ENCODE measurements at places on chromosomes 16 and 17.

GRCh38 chr17:43212641-43213490 lies 1.2 kb downstream of the TMEM106A start:
- peak; percentile 39 for DNase-seq

GRCh38 chr16:23871924-23872323 lies 36.1 kb downstream of the PRKCB start:
- no peak for DNase-seq

GRCh38 chr16:29686740-29687332 lies 7.9 kb downstream of the QPRT start:
- peak; percentile 31 for DNase-seq

- no peak for DNase-seq
Measured at GRCh38 chr16:88999457-89000206, 22.6 kb upstream of the CBFA2T3 start.

- DNase-seq, result peak; percentile 61
Measured at GRCh38 chr17:31680126-31680525, 178.9 kb downstream of the COPRS start.

- DNase-seq, result no peak
Measured at GRCh38 chr16:77785373-77785764, 3.0 kb upstream of the VAT1L start.

GRCh38 chr17:71942626-71943025 lies 178.2 kb upstream of the SOX9 start:
- DNase-seq, result no peak

- DNase-seq, result no peak
Measured at GRCh38 chr17:57406981-57407286, 150.6 kb downstream of the MSI2 start.

DNA sequence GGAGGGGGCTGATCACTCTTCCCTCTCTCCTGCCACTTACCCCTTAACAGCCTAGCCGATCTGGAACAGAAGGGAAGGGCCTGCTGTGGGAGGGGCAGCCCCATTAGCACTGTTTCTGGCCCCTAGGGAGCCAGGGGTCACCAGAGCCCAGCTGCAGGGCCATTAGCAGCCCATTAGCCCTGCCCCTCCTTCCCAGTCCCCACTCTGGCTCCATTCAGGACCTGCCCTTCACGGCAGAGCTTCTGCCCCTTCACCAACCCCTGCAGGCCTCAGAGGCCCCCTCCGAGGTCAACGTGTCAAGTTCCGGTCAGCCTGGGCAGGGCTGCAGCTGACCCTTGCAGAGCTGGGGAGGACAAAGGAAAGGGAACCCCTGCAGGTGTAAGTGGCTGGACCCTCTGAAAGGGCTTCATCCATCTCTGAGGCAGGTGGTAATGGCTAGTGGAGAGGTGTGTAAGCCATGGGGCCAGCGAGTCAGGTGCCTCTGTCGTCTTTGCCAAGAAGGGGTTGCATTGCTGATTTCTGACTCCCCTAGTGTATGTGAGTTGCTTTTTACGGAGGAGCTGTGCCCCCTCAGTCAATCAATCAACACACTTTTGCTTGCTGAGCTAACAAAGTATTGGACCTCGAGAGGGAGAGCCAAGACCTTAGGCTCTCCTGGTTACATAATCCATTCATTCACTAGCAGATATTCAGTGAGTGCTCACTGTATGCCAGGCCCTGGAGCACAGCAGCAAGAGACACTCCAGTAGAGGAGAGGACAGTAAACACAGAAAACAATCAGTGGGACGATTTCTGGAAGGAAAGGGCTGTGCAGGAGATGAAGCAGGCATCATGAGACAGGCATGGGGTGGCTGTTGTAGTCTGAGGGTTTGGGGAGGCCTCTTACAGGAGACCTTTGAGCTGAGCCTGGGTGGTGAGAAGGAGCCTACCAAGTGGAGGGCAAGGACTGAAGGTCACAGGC lies 18.2 kb upstream of the KCNJ12 start:
- DNase-seq, result no peak

DNA sequence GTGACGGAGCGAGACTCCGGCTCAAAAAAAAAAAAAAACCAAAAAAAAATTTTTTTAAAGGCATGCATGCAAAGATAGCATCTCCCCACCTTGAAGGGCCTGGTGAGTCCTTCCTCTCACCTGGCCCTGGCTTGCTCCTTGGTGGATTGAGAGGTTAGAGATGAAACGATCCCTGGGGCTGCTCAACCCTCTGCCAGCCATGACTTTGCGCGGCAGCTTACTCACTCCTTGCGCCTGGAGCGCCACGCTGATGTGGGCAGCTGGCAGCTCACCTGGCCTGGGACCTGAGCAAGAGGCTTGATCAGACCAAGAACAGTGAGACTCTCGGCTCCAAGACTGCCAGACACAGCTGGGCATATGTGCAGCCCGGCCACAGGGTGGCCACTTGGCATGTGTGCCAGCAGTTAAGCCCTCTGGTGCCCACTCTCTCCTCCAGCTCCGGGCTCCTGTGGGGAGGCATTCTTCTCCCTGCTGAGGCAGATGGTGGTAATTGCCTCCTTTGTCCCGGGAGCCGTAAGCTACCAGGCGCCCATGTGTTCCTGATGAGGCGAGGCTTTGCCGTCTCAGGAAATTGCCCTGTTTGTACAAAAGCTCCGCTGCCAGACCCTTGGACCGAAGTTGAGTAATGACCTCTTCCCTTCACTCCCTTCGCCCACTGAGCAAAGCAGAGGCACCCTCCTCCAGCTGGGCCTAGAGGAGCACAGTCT lies 5.1 kb upstream of the EVPL start:
- no peak for DNase-seq

DNA sequence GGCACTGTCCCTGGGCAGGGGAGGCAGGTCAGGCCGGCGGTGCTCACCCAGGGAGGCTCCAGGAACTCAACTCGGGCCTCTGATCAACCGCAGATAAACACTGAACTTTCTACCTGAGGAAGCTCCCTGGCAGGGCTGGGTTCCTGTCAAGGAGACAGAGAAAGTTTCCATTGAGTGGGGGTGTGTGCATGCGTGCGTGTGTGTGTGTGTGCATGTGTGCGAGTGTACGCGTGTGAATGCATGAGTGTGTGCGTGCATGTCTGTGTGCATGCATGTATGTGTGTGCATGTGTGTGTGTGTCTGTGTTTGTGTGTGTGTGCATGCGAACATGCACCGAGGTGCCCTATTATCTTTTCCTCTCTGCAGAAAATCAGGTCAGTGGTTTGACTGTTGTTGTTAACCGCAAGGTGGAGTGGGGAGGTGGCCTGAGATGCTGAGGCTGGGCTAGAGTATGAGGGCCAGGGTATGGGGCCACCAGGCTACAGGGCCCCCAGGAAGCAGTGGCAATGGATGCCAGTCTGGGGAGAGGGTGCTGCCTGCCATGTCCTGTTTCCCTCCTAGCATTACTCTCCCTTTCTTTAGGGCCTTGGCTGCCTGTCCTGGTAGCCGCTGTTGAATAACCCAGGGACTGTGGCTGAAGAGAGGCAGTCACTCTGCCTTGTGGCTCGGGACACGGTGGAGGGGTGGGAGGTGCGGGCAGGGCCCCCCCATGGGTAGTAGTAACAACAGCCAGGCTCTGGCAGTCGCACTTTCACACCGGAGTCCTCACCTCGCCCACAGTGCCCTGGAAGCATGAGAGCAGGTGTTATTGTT lies 24.0 kb downstream of the CCR7 start:
- DNase-seq, result no peak

- no peak for DNase-seq
Measured at GRCh38 chr17:71496552-71496951, 624.3 kb upstream of the SOX9 start.

DNA sequence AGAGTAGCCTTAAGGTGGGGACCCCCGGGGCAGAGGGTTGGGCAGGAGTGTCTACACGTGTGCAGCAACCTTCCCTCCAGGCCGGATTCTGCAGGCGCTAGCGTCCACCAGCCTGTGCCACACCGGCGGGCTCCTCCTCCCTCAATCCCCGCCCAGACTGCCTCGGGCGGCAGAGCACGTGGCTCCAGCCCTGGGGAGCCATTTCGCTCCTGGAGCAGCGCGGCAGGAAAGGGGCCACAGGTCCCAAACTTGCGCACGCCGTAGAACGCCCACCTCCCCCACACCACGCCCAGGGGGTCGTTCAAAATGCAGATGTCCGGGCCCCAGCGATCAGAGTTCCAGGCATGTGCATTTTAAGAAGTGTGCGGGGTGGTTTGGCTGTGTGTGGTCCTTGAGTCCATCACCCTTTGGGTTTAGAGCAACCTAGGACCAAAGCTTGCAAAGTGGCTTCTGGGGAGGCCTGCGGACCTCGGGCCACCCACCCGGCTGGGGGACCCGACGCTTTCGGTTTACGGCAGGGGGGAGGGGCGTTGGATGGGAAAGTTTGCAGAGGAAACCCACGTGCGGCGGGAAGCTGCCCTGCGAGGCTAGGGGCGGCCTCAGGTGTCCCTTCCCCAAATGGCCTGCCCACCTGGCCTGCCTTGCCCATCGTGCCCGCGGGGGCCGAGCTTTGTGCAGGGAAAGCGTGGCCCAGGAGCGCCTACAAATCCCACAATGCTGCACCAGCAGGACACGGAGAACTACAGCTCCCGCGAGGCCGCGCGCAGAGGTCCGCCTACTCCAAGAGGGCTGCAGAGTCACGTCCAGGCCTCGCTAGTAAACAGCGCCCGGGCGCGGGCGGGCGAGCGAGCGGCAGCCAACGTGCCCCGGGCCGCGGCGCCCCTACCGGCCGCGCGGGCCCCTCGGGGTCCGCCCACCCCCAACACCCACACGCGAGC lies 1.4 kb downstream of the TFAP4 start:
- peak; percentile 95 for DNase-seq

- peak; percentile 7 for DNase-seq
Measured at GRCh38 chr16:82384017-82384416, 214.0 kb upstream of the MPHOSPH6 start.

- DNase-seq, result no peak
Measured at GRCh38 chr16:5642011-5642410, 544.4 kb upstream of the EEF2KMT start.

- DNase-seq, result peak; percentile 86
Measured at GRCh38 chr16:75495076-75495674, at the start of gene CHST6. CHST6 (minus strand) TSS chr16:75495441; CDS start chr16:75479828, 15,613 bp downstream.

- no peak for DNase-seq
Measured at GRCh38 chr16:1182316-1182671, 29.4 kb downstream of the CACNA1H start.

DNA sequence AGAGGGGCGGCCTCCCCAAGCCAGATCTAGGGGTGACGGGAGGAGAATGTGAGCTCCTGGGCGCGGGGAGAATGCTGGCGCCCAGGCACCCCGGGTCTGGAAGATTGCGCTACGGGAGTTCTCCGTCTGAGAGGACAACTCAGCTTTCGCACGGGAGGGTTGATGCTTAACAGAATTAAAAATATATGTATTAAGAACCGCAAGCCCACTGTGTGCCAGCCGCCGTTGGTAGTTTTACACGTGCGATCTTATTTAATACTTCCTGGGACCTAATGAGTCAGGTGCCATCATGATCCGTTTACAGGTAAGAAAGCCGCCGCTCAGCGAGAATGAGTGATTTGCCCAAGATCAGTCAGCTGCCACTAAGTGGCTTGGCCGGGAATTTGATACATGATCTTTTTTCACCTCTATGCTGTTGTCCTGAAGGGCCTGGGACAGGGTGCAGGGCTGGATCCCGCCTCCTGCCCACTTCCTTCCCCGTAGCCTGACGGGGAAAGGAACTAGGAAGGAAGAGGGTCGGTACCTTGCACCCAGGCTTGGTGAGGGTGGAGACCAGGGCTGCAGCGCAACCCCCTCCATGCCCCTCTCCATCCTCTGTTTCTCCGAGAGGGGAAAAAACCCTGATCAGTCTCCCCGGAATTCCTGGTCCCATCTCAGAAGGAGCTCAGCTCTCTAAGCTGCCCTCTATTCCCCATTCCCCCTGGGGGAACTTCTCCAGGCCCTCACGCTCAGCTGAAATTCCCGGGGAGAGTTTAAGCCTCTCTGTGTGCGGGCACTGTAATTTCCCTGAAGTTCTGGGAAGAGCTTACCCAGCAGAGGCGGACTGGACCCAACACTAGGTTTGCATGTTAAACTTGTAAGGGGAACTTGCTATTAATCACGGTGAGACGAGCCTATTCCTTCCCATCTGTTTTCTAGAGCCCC lies 983 bp downstream of the VAT1L start:
- DNase-seq, result no peak

DNA sequence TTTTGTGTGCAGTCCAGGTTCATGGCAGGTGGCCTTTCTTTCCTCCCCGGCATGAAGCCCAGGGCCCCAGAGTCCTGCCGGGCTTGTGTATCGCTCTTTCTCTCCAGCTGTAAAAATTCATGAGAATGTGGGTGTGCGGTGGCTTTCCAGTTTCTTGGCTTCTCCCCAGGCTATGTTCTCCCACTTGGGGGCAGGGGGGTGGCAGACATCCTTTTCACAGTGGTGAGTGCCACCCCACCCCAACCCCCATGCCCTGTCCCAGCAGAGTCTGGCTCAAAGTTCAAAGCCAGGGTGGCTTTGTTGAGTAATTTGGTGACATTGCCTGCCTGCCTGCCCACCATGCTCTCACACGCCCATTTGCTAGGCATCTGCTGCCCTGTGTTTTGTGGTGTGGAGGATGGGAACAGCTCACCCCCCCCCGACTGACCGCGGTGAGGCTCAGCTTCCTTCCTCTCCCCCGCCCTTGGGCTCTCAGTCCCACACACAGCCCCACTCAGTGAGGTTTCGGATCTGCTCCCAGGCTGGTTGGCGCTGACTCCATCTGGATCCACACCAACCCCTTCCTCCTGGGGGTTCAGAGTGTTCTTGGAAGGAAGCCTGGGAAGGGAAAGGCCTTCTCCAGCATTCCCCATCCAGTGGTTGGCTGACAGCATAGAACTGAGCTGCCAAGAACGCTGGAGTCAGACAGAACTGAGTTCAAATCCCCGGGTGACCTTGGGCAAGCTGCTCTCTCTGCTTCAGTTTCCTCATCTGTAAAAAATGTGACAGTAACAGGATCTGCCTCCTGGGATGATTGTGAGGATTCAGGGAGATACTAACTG lies 36.0 kb downstream of the CHD9 start:
- peak; percentile 56 for DNase-seq

GRCh38 chr17:48241131-48241591 lies 133.6 kb downstream of the SNX11 start:
- DNase-seq, result peak; percentile 66

GRCh38 chr16:80557037-80557436 lies 16.2 kb downstream of the DYNLRB2 start:
- DNase-seq, result no peak

GRCh38 chr17:82799591-82799990 lies 40.2 kb downstream of the ZNF750 start:
- DNase-seq, result no peak

DNA sequence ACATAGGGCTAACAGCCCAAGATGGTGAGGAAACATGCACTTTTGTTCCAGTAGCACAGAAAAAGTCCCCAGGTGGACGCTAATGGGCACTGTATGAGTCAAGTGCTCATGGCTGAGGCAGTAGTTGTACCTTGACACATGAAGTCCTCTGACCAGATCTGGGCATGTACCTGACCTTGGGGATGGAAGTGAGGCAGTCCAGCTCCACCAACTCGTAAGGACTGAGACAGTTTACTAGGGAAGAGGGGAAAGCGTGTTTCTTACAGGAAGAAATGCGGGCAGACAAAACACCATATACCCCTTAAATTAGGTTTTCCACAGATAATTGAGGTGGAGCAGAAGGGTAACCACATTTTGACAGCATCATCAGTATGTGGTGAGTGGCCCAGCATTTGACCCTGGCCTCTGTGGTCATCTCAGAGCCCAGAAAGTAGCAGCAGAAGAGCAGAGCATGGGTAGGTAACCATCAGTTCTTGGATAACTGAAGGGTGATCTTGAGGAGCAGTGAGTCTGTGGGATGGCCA lies 32.4 kb upstream of the METTL9 start:
- DNase-seq, result no peak

GRCh38 chr17:30476726-30477082 lies 504 bp upstream of the GOSR1 start:
- peak; percentile 8 for DNase-seq

Data from GM20000 (cell line).